ENCODE measurements at places on chromosomes 7 and 10. TPM values are rescaled to one million over a fixed set of nuclear protein-coding genes. Genes with fewer than 3 reads are reported as not detected.

The ANKRD22 gene
- total RNA-seq, result 0.78 TPM

The SPDYE2B gene
- total RNA-seq, result not detected

The PTPRZ1 gene
- not detected for total RNA-seq

The TMEM168 gene
- total RNA-seq, result 20.6 TPM

The NEURL1 gene
- total RNA-seq, result 2.4 TPM

The CHAT gene
- not detected for total RNA-seq

GRCh38 chr10:30036341-30036740 is 23.0 kb downstream of the JCAD start:
- no peak for DNase-seq

DNA sequence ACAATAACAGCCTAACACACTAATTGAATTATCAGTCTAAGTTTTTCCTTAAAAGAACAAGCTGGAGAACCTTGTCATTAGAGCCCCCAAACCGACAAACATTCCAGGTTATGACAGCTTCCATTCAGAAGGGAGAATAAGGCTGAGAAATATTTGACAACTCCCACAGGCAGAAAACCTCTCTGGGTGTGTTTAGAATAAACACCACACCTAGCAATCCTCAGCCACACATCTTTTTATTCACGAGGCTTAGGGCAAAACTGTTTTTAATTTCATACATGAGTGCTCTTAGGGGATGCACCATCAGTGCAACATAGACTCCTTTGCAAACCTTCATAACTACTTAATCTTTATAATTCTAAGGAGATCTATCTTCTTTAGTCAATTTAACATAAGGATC is 24.2 kb downstream of the STN1 start:
- no peak for DNase-seq

- DNase-seq, result no peak
Observed at GRCh38 chr10:127154831-127155620, 41.4 kb downstream of the INSYN2A start.

DNA sequence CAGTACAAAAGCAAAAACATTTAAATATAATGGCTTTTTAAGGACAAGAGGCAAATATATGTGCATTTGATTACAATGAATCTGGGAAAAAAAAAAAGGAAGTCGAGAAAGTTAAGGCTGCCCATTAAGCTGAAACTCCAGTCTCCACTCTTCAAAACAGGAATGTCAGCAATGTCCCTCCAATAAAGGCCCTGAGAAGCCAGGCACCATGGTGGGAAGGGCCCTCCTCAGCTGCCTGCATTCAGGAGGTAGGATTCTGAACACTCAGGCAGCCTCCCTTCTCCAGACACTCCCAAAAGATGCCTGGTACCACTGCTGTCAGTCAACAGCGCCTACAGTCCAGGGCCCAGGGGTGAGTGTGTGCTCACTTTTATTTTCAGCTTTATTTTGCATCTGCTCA is 121.3 kb upstream of the MGMT start:
- no peak for DNase-seq

DNA sequence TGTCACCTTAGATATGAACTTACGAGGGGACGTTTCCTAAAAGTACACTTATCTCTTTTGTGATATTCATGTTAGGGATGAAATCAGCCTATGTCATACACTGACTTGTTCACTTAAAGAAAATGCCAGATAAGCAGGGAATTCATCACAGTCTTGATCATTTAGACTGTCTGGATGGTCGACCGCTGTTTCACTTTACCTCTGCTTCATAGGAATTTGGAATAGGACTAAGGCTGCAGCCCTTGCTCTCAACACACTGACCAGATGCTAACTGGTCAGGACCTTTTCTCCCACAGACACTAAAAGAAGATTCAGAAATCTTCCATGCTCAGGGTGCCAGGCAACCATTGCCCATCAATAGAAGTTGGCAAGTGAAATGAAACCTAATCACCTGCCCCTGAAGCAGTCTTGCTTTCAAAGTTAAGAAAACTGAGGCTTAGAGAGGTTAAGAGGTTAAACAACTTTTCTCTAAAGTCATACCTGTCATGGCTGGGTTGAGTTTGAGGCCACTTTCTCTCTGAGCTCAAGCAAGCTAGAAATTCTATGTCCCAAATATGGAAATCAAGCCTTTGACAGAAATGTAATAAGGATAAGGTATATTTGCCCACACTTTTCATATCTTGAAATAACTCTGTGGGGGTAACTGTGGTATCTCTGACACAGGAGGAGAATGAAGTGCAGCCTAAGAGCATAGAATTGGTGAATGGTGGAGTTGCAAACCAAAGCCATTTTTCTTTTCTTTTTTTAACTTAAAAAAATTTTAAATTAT is 77.1 kb downstream of the MAP3K8 start:
- no peak for DNase-seq

- DNase-seq, result no peak
Observed at GRCh38 chr10:121981346-121981745, 6.3 kb upstream of the NSMCE4A start.

GRCh38 chr10:72466018-72466417 is 111.3 kb upstream of the DNAJB12 start:
- DNase-seq, result no peak
